ENCODE measurements at places on chromosomes 1 and 21.
A peak's percentile ranks its signal among the peaks of the same experiment; 100 is the strongest.

- DNase-seq, result no peak
Observed at GRCh38 chr1:26023826-26024225, 2.3 kb downstream of the EXTL1 start.

DNA sequence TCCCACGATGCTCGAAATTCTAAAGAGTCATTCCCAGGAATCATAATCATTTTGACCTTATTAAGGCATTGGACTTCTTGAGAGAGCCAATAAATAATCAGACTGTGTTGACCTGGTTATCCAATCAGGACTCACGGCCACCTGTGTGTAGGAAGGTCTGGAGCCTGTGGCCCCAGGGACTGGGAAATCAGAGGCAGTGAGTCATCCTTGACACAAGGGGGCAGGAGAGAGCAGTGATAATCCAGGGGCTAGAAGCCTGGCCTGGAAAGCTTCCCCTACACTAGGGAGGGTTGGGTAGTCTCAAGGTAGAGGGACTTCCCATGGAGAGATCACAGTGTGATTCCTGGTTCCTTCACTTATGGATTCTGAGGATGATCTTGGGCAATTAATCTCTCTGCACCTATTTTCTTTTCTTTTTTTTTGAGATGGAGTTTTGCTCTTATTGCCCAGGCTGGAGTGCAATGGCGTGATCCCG is 4.7 kb downstream of the MR1 start:
- DNase-seq, result peak; percentile 69

- DNase-seq, result no peak
Observed at GRCh38 chr1:32899586-32900296, 1.4 kb downstream of the TMEM54 start.

GRCh38 chr1:61746813-61747212 is 4.5 kb downstream of the PATJ start:
- no peak for DNase-seq

Data from inflammatory macrophage treated with lipopolysaccharide for 4 hours (primary cell).